Cortex of kidney (tissue), 1 donor: ENCODE measurements at places on chromosomes 2 and 18.

DNA sequence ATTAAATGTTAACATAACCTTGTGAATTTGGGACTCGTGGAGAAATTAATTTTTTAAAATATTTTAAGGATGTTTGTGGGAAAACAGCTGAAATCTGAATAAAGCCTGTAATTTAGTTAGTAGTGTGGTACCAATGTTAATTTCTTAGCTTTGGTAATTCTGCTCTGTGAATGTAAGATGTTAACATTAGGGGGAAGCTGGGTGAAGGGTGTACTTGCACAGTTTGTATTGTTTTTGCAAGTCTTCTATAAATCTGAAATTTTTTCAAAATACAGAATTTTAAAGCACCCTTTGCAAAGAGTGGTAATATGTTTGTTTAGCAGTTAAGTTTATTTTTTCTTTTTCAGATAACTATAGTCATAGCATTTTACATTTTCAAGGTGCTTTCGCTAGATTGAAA is 4.5 kb downstream of the PTPRM start:
- no peak for DNase-seq

DNA sequence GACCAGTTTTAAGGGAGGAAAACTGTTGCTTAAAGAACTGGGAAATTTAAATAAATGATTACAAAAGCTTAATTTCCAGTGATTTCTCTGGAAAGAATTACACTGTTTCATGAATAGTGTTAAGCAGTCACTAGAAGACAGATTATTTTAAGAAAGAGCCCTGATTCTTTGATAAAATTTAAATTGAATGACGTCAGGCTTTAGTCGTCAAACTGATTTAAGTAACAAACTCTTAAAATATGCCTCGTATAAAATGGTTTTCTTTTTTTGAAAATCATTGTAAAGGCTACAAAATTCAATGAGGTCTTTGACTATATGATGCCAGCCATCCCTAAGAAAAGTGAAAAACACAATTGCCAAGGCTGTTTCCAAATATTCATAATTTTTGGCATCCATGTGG is 465.0 kb downstream of the NR4A2 start:
- DNase-seq: no peak

DNA sequence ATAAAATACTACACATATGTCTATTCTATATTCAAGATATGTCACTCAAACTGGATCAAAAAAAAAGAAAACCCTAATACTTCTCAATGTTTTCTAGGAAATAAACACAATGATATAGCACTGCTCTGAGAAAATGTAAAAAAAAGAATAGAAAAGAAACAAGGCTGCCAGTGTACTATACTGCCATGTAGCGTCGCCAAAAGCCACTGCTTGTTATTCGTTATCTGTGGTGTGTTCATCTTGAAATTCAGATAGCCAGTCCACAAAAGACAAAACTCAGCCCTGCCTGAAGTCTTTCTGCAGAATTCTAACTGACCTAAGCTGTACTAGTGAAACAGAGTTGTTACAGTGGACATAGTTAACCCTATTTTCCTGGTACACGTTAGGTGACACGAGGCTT is 12.2 kb upstream of the YPEL5 start:
- DNase-seq: no peak

GRCh38 chr2:186365406-186365805 is 120.7 kb upstream of the ZC3H15 start:
- DNase-seq: no peak

- DNase-seq: no peak
Measured at GRCh38 chr18:67514901-67515540, 1.5 kb downstream of the DSEL start.
